ENCODE measurements at places on chromosomes 2 and 18.

DNA sequence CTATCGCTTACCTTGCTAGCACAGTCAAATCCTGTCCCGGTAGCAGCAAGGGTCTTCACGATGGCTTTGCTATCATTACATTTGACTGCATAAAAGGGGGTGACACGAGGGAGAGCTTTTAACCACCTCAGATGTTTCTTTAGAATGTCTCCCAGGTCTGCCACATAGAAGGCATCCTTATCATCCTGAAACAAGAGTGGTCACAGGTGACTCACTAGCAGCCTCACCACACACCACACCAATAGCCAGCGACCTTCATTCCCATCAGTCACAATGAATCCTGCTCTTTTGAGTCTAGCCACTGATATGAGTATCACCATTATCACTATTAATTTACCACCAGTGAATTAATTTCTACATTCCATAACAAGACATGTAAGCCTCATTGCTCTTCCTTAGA is 3.7 kb downstream of the ODC1 start:
- no peak for DNase-seq

DNA sequence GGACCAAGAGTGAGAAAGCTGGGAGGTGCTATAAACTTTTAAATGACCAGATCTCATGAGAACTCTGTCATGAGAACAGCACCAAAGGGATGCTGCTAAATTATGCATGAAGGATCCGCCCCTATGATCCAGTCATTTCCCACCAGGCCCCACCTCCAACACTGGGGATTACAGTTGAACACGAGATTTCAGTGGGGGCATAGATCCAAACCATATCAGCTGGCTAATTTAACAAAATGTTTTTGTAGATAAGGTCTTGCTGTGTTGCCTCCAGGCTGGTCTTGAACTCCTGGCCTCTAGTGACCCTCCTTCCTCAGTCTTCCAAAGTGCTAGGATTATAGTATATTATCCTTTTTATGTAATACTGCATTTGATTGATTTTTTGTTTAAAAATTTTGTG is 56.0 kb downstream of the NBEAL1 start:
- no peak for DNase-seq

- DNase-seq: peak; percentile 53
These were observed 1.5 kb downstream of the SMCHD1 start for GRCh38 chr18:2656981-2657512.

- DNase-seq: no peak
These were observed 688.4 kb upstream of the SYT4 start for GRCh38 chr18:43965691-43966090.

DNA sequence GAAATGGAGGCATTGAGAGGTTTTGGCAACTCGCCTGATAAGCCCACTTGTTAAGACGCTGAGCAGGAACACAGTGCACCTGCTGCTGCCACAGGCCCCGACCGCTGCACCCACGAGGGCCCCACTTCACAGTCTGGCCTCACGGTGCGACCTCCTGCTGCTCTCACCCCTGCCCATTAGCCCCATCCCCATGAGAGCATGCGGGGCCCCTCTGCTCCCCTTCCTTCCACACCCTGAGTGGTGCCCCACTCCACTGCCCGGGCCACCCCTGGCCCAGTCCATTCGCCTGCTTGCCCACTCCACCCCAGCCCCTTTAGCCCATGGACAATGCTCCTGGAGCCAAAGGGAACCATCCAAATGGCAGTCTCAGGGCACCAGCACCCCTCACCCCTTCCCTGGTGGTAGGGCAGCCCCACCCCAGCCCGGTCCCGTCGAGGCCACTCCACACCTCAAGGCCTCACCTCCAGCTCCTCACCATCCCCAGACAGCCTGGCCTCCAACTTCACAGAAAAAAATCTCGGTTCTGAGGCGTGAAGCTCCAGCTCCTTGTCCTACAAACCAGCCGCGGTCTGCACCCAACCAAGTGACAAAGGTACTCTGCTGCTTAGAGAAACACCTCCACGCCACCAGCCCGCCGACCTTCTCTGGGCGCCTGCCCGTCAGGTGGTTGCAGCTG is 6.7 kb upstream of the GPR55 start:
- no peak for DNase-seq

DNA sequence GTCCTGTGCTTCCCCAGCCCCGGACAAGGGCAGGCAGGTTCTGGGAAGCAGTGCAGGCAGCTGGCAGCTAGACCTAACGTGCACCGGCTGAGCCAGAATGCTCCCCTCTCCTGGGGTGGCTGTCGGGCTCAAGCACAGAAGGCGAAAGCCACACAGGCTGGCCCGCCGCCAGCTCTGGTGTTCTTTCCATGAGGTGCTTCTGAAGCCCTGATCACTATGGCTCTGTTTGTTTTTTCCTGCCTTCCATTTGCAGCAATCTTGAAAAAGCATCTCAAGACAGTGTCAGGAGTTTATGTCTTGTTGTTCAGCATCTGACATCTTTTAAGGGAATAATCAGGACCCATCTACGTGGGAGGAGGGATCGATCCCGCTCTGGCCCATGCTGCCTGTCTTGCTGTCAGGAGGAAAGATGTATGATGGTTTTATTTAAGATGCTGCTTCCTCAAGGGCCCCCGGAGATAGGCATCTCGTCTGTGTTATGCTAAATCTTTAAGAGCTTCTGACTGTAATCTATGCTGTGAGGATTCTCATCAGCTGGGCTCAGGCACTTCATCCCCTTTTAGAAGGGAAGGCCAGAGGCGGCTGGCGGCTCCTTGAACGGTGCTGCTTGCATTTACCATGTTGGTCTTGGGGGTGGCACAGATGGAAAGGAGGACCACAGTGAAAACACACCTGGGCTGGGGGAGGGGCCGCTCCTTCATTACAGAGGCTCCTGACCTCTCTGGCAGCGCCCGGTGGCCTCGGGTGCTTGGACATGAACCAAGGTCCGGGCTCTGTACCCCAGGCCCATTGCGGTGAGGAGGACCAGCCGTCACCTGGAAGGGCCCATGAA is 118.5 kb upstream of the HDAC4 start:
- DNase-seq: no peak

- peak; percentile 94 for DNase-seq
These were observed at the start of gene ZNF24 for GRCh38 chr18:35343936-35344735. TSS of gene ZNF24 (minus strand) at chr18:35344420. CDS start at chr18:35340650, 3,770 bp downstream.

- no peak for DNase-seq
These were observed 136.7 kb downstream of the ANTXR1 start for GRCh38 chr2:69149631-69150215.

GRCh38 chr2:196434217-196434616 is 205.3 kb upstream of the CCDC150 start:
- no peak for DNase-seq

DNA sequence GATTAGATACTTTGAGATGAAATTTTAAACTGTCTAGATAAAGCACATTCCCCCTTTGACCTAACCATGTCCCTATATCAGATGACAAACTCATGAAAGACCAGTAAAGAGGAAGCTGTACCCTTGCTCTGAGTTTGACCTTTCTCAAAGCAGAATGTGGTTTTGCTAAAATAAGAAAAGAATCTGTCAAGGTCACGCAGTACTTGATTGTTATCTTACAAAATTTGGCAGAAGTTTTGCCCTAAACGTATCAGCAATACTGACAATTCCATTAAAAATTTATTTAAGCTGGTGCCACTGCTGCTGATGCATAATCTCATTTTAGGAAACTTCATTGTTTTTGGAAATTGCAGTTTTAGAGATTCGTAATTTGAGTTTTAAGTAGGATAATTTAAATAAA is 31.2 kb upstream of the GALM start:
- peak; percentile 83 for DNase-seq

- peak; percentile 26 for DNase-seq
These were observed 8.8 kb downstream of the SIGLEC15 start for GRCh38 chr18:45834306-45834705.

DNA sequence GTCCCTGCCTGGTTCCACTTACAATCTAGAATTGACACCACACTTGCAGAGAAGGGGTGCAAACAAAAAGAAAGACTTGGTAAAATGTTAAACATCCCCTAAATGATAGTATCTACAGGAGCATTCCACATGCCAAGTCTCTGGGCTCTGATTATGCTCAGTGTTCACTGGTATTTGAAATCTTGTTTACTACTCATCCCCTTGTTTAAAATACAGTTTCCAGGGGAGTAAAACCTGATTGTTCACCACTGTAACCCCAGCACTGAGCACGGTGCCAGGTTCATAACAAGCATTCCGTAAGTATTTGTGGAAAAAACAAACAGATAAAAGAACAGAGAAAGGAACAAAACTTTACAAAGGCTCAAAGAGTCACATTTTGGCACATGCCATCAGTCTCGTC is 11.7 kb downstream of the EPB41L3 start:
- DNase-seq: no peak

DNA sequence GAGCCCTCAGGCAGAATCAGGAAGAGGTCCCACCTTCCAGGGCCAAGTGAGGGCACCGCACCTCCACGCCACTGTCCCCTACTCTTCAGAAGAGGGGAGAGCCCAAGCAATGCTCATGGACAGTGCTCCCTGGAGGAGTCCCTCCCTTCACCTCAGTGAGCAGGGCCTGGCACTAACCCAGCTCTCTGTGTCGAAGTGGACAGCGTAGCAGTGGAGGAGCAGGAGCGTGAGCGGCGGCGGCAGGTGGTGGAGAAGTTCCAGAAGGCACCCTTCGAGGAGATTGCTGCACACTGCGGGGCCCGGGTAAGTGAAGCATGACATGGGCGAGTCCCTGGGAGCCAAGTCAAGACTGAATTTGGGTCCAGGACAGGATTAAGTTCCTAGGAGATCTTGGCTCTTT is 16.7 kb downstream of the POMC start:
- no peak for DNase-seq

GRCh38 chr2:176135035-176135440 is 5.5 kb downstream of the HOXD8 start:
- no peak for DNase-seq

DNA sequence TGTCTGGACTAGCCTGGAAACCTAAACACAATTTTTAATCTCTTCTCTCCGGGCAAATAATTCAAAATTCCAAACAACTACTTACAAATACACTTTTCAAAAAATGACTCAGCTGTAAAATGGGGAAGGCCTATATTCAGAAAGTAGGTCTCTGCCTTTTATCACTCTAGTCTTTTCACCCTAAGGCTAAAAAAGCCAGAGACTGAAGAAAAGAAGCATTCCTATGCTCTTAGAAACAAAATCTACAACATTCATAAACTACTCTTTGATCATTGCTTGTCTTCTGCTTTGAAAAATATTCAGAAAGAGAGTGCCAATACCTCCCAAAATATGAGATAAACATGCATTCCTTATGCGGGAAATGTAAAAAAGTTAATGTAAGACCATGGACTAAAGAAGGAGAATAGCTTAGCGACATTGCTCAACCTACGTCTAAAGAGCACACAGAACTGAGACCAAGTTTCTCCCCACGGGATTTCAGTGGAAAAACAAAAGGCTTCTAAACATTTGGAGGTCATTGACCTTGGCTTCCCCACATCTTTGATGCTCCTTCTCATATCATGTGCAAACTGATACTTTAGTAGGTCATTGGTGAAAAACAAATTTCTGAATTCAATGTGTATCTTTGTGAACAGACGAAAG is 74.4 kb upstream of the EPB41L3 start:
- no peak for DNase-seq

GRCh38 chr2:211387734-211388133 is 831.3 kb downstream of the CPS1 start:
- DNase-seq: no peak

DNA sequence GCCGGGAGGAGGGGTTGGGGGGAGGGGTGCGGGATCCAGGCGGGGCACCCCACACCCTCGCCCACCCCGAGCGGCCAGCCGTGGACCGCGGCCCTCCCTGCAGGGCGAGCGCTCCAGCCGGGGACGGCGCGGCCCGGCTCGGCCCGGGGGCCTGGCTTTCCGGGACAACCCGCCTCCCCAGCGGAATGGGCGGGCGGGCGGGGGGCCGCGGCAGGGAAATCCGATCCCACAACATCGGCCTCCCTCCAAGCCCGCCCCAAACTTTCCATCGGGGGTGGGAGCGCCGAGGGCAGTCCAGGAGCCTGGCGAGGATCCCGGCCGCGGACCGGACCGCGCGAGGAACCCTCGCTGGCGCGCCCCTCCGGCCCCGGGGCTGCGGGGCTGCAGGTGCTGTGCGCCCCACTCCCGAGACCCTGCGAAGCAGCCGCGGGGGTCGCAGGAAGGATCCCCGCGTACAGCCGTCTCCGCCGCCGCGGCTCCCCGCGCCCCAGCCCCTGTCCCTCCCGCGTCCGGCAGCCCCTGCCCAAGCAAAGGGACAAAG is 529 bp downstream of the SEMA4C start:
- no peak for DNase-seq

DNA sequence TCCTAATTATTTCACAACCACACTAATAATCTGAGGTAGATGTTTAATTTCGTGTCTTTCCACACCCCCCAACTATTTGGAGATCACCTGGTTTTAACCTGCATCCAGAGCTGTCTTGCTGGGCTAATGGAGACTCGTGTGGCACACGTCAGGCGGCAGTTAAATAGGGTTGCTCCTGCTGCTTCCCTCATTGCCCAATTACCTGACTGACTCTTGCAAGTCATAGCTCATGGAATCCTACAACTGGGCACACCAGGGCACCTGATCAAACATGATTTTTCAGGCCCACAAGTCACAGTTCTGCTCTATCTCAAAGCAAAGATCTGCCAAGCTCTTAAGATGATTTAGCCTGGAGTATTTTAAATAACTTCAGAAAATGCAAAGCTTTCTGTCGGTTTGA is 1430.4 kb upstream of the ACVR2A start:
- no peak for DNase-seq

- DNase-seq: no peak
These were observed 337.4 kb downstream of the LPIN1 start for GRCh38 chr2:12083713-12084419.

GRCh38 chr2:128363934-128364361 is 45.3 kb upstream of the HS6ST1 start:
- DNase-seq: no peak

DNA sequence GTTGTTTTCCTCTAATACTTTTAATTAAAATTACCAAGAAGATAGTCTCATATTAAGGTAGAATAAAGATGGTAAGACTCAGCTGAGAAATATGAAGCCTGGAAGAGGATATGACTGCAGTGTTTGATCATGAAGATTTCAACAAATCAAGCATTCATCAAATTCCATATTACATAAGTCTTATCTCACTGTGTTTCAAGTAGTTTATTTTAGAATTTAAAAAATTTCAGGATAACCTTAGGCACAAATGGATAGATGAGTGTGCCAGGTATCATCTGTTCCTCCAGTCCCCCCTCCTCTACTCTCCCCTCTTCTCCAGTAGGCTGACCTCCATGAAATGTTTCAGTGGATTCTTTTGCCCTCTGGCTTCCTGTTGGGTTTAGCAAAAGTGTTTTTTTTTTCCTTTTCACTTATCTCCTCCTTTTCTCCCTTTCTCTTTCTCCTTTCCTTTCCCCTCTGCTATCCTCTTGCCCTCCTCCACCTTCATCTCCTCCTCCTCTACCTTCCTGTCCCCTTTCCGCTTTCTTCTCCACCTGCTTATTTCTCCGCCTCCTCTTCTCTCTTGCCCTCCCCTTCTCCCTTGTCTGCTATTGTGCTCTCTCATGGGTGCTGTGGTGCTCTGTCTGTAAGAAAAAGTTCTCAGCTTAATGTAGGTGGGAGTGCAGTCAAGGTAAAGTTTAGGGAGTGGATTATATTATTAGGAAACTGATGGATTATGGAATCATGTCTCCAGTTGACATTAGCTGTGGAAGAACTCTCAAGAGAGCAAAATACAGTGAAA is 72.8 kb downstream of the ABI2 start:
- no peak for DNase-seq

GRCh38 chr18:59865241-59865986 is 34.4 kb upstream of the PMAIP1 start:
- DNase-seq: peak; percentile 31

All from KBM-7 (cell line).